Hippocampal formation (tissue), 2 donors: ENCODE measurements at places on chromosomes 7 and 10.

GRCh38 chr10:87030912-87031635 is 11.0 kb downstream of the FAM25A start:
- no peak for DNase-seq

GRCh38 chr10:1603181-1603580 is 134.1 kb downstream of the ADARB2 start:
- DNase-seq, result no peak

DNA sequence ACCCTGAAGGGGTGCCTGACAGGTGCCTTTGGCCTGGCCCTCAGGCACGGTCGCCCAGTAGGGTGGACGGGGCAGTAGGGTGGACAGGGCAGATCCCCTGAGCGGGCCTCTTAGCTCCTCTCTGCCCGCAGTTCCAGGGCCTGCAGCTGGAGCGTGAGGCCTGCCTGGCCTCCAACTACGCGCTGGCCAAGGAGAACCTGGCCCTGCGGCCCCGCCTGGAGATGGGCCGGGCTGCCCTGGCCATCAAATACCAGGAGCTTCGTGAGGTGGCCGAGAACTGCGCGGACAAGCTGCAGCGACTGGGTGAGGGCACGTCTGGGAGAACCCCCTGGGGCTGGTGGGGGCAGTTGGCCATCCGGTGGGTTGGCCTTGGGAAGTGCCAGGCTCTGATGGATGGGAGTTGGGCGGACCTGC is 1.7 kb downstream of the VPS37D start:
- DNase-seq, result no peak

DNA sequence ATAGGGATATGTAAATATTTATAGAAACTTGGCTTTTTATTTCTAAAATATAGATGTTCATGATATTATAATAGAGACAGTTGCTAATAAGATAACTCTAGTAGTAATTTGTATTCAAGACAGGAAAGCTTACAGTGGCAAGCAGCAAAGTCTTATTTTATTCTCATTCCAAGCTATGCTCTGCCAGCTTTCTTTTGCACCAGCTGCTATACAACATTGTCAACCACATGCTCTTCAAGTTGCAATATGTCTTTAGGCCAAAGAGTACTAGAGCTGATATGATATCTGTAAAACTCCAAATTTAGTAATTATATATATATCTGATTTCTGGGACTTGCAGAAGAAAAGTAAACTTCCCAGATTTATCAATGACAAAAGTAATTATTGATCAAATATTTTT is 350.1 kb downstream of the HGF start:
- DNase-seq, result no peak

DNA sequence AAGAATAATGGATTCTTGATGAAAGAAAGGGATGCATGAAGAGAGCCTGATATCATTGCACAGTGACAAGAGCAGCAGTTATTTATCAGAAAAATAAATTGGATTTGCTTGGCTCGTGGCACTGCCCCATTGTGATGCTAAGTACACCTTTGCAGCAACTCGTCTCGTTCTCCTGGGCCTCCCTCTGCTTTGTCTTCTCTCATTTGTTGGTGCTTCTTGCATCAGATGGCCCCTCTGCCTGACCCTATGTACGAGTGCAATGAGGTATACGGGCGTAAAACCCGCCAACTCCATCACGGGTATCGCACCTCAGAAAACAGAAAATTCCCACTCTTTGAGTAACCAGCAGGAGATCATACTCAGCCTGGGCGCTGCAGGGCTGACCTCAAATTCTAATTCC is 107.2 kb upstream of the C10orf90 start:
- no peak for DNase-seq

GRCh38 chr7:73721377-73721817 is 1.9 kb upstream of the STX1A start:
- DNase-seq, result peak; percentile 42

DNA sequence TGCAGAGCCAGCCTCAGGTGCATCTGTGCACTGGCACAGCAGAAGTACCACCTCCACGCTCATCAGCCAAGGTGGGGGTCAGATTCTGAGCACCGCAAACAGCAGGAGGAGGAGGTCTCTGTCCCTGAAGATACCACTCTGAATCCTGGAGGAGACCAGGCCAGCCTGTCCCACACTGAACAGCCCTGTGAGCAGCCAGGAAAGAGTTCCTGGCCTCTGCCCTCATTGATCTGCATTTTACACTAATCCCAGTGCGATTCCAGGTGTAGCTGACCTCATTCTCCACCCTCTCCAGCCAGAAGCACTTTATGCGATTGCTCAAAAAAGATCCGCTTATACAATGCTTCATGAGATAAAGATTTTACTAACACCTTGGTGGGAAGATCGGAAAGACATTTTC is 99.1 kb upstream of the CACUL1 start:
- no peak for DNase-seq

- DNase-seq, result no peak
Measured at GRCh38 chr7:99261646-99262045, 11.0 kb upstream of the MYH16 start.

GRCh38 chr10:60203993-60204618 is 185.6 kb downstream of the ANK3 start:
- no peak for DNase-seq

- no peak for DNase-seq
Measured at GRCh38 chr10:113657544-113657943, 6.3 kb downstream of the NRAP start.

GRCh38 chr7:150716939-150717338 is 526 bp downstream of the GIMAP1 start:
- no peak for DNase-seq

DNA sequence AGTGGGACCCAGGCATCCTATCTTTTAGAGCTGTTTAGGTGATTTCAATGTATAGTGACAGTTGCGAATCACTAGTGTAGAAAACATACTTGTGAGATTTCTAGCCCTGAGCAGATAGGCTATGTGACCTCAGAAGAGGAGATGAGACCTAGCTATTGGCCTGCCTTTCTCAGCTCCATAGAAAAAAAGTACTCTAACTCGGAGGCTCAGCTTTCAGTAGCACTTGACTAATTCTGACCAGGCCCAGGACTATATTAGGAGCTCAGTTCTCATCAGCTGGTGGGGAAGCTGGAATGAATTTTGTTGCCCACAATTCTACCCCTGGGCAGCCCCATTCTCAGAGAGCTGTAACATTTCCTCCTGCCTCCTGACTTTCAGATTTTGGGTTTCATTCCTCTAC is 179.9 kb upstream of the NAMPT start:
- no peak for DNase-seq

- DNase-seq, result no peak
Measured at GRCh38 chr10:62327885-62328284, 46.3 kb upstream of the ZNF365 start.

- peak; percentile 91 for DNase-seq
Measured at GRCh38 chr10:84452003-84452402, 123.6 kb downstream of the CCSER2 start.

DNA sequence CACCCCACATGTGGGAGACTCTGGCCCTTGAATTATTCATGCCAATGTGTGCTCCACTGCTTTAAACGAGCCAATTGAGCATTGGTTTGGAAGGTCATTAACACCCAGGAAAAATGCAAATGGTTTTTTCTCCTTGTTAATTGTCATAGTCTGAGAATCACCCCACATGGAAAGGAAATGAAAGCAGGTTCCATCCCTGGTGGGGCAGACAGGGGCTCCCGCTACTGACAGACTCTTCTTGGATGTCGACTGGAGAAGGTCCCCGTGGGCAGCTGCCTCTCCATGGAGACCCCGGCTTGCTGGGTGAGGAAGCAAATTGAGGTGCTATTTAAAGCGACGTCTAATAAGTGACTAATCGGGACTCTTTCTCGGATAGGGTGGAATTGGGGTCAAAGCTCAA is 32.0 kb upstream of the EN2 start:
- DNase-seq, result no peak

DNA sequence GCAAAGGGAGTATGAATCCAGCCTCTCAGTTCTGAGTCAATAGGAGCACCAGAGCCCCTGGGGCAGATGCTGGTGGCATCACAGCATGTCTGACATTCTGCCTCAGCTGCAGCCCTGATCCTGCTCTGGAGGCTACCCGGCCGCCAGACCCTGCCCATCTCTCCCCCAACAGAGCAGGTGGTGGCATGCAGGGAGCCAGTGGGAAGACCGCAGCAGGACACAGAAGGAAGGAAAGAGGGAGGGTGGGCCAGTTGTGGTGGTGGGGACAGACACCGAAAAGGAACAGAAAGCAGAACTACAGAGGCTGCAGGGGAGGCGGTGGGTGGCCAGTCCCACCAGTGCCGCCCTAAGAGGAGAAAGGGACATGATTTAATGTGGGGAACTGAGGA is 35.3 kb downstream of the BLNK start:
- peak; percentile 14 for DNase-seq

DNA sequence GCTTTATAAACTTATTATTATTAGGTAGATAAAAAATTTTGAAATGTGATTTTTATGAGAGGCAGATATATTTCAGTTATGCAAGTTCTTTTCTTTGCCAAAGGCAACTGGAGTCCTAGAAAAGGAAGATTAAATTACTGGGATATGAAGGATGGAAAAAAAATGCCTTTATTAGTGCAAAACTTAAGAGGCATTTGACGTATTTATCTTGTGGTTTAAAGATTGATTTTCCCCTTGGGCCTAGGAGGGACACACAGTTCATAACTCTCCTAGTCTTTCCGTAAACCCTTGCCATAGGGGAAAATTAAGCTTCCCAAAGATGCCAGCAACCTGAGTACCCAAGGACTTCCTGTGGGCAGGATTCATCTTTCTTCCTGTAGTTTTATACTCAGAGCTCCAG is 3.1 kb upstream of the STEAP4 start:
- DNase-seq, result no peak

- DNase-seq, result peak; percentile 33
Measured at GRCh38 chr7:90345595-90346335, 751 bp upstream of the GTPBP10 start.

GRCh38 chr10:3465406-3465891 is 292.9 kb upstream of the PITRM1 start:
- DNase-seq, result no peak

DNA sequence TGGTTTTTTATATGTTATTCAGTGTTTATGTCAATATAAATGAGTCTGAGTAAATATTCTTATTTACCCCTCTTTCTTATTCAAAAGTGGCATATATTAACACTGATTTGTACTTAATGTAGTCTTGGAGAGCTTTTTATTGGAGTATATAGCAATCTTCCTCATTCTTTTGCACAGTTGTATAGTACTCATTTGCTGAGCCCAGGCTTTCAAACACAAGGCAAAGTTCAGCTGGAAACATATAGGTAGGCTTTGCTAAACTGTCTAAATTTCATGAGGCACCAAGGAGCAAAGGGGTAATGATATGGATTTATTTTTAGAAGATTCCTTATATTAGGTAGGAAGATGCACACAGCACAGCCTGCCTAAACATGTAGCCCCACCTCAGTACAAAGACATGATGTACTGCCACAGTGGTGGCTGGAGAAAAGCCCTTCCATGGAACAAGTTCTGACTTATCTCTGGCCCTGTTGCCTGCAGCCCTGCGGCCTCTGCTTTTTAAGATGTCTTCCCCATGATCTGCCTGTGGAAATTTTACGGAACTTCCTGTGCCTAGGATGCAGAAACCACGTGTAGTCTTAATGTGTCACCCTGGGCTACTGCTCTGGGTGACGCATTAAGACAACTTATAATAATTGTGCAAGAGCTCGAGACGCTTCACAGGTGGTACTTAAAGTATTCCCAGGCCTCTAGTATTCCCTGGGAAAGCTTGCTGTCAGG is 9.6 kb upstream of the PDCD4 start:
- DNase-seq, result no peak

- no peak for DNase-seq
Measured at GRCh38 chr7:61111-61510, 131.3 kb upstream of the FAM20C start.

- DNase-seq, result no peak
Measured at GRCh38 chr10:30554440-30554825, 75.1 kb downstream of the LYZL2 start.

DNA sequence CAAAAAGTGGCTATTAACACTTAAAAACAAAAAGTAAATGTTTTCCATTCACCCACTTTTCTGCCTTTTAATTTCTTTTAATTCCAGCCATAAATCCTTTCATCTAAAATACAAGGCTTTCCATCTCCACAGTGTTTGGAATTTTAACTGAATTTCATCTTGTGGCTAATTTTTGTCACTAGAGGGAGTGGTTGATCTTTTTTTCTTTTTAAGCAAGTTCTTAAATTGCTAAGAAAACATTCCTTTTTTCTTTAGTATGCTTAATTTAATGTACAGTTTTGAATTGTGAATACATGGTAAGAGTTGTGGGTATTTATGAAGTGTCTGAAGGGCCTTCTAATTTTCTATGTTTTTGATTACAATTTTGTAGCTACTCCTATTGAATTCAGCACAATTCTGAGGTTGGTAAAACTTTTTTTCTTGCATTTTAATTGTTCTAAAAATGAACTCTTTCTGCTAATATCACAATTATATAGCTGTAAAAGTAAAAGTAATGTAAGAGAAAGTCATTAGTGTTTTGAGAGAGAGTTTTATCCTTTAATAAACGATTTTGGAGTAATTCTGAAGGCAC is 54.9 kb upstream of the ANK3 start:
- DNase-seq, result no peak

DNA sequence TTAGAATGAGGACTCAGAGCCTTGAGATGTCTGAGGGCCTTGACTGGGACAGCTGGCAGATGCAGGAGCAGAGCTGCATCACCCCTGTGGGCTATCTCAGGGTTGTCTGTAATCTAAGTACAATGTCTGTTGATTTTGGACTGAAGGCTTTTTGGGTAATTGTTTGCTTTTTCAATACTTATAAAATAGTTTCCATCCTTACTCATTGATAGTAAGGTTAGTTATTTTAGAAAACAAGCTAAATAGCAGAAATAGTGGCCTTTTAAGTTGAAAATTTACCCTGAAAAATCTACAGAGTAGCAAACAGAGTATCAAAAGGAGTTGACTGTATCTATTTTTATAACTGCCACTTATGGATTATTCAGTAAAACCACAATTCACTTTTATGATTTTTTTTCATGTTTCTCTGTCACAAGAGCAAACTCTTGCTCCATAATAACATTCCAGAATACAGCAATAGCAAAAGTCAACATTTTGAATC is 179.7 kb downstream of the CFTR start:
- no peak for DNase-seq

DNA sequence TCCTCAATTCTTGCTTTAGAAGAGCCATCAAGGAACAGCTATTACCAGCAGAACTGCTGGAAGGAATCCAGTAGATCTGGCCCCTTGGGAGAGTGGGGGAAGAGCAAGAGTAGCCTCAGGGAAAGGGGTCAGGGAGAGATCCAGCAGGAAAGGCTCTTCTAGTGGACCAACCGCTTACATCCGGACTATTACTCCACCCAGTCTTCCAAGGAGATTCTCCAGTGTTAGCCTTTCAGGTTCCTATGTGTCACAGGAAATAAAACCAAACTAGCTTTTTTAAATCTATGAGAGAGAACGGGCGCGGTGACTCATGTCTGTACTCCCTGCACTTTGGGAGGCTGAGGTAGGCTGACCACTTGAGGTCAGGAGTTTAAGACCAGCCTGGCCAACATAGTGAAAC is 34.3 kb downstream of the TET1 start:
- DNase-seq, result no peak

GRCh38 chr7:102413611-102414010 is 17.4 kb downstream of the PRKRIP1 start:
- DNase-seq, result no peak
